ENCODE measurements at places on chromosomes 1 and 21.

GRCh38 chr1:6028042-6028850, 17.4 kb upstream of the KCNAB2 start:
- DNase-seq: no peak

- DNase-seq: no peak
Measured at GRCh38 chr1:164638492-164639202, 79.7 kb downstream of the PBX1 start.

GRCh38 chr1:233614173-233614742, 352 bp downstream of the KCNK1 start:
- peak; percentile 45 for DNase-seq

DNA sequence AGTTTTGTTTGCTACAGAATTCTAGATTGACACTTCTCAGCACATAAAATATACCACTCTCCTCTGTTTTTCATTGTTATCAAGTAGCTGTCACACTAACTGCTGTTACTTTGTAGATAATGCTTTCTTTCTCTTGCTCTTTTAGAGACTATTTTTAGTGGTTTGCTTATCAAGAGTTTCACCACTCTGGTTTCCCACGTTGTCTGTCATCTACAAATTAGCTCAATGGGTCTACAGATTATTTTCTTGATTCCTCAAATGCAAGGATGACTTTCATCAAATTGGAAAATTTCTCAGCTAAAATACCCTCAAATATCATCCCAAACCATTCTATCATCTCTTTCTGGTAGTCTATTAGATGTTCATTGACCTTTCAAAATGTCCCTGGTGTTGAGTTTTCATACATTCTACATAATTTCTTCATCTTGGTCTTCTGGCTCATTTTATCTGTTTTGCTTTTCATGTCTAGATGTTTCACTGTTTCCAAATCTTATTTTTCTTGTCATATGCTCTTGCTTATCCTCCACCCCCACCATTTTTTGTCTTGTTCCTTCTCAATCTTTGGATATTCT, 122.5 kb downstream of the TRIM33 start:
- no peak for DNase-seq

GRCh38 chr1:30259631-30260030, 463.8 kb downstream of the MATN1 start:
- no peak for DNase-seq

DNA sequence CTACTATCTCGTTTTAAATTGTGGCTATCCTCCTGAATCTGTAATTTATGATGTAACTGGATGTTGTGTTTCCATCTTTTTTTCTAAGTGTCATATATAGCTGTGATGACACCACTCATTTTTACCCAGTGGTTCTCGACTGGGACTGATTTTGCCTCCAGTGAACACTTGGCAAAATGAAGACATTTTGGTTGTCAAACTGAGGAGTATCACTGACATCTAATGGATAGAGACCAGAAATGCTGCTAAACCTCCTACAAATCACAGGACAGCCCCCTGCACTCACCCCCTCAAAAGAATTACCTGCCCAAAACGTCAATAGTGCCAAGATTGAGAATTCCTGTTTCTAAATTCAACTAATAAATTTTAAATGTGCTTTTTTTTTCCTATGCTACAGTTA, 1.9 kb downstream of the TRMT13 start:
- DNase-seq: no peak

DNA sequence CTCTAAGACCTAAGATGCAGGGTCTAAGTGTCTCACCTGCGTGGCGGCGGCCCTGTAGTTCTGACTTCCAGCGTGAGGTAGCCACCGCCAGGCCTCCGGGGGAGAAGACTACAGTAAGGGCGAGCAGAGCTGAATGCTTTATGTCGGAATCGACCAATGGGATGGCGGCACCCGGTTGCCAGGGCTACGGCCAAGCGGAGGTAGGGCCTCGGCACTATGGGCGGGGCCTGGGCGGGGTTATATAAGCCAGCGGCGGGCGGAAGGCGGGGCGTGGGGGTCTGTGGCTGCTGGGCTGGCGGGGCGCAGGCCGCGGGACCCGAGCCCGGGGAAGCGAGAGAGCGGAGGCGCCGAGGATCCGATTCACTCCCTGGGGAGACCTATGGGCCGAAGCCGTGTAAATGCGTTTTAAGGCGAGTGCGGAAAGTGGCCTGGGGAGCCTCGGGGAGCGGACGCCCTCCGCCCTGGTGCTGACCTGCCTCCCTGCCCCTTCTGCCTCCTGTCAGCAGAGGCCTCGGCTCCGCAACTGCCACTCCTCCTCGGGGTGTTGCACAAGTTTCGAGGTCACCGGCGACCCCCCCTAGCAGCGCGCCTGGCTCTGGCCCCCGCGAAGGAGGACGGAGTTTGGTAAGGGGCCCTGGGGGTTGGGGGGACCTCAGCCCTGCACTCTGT, at the start of gene AZIN2:
Gene AZIN2, plus strand, starts transcription at position 269 of the 669 bp plus-strand sequence. CDS start 1,097 bp downstream, outside the sequence.
- DNase-seq: peak; percentile 96

GRCh38 chr1:206771338-206771692, 742 bp downstream of the IL19 start:
- no peak for DNase-seq

- no peak for DNase-seq
Measured at GRCh38 chr1:118290571-118290970, 105.5 kb upstream of the SPAG17 start.

- DNase-seq: no peak
Measured at GRCh38 chr1:17434016-17434415, 5.5 kb downstream of the RCC2 start.

DNA sequence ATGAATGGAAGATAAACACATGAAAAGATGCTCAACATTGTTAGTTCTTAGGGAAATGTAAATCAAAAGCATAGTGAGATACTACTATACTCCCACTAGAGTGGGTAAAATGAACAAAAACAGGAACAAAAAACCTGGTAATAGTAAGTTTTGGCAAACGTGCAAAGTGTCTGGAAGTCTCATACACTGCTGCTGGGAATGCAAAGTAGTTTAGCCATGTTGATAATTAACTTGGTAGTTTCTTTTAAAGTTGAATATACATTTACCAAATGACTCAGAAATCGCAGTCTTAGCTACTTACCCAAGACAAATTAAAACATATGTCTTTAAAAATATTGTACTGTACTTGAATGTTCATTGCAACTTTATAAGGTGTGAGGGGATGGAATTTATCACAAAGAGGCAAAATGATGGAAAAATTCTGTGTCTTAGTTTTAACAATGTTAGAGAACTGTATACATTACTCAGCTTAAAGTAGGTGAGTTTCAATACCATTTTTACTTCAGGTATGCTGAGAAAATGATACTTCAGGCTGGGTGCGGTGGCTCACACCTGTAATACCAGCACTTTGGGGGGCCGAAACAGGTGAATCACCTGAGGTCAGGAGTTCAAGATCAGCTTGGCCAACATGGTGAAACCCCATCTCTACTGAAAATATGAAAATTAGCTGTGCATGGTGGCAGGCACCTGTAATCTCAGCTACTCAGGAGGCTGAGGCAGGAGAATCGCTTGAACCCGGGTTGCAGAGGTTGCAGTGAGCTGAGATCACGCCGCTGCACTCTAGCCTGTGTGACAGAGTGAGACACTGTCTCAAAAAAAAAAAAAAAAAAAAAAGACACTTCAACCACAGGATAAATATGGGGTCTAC, 102.3 kb downstream of the PDE4B start:
- no peak for DNase-seq

GRCh38 chr21:36852864-36853263, 113.6 kb downstream of the HLCS start:
- DNase-seq: no peak

DNA sequence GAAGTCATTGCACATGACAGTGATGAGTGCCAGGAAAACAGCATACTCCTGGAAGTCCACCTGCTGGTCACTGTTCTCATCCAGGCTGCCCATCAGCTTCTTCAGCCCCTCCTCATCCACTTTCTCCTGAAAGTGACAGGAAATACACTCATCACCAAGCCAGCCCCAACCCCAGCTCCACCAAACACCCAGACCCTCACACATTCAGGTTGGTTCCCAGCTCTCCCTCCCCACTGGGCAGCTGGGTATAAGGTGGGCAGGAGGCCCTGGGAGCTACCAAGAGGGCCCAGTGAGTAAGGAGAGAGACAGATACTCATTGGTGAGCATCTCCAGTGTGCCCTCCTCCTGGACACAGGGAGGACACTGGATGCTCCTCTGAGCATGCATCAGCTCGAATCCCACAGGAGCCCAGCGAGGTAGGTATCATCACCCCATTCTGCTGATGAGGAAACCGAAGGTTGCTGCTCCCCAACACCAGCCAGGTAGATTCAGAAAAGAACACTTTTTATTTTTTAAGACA, 4.1 kb downstream of the S100A2 start:
- DNase-seq: no peak

DNA sequence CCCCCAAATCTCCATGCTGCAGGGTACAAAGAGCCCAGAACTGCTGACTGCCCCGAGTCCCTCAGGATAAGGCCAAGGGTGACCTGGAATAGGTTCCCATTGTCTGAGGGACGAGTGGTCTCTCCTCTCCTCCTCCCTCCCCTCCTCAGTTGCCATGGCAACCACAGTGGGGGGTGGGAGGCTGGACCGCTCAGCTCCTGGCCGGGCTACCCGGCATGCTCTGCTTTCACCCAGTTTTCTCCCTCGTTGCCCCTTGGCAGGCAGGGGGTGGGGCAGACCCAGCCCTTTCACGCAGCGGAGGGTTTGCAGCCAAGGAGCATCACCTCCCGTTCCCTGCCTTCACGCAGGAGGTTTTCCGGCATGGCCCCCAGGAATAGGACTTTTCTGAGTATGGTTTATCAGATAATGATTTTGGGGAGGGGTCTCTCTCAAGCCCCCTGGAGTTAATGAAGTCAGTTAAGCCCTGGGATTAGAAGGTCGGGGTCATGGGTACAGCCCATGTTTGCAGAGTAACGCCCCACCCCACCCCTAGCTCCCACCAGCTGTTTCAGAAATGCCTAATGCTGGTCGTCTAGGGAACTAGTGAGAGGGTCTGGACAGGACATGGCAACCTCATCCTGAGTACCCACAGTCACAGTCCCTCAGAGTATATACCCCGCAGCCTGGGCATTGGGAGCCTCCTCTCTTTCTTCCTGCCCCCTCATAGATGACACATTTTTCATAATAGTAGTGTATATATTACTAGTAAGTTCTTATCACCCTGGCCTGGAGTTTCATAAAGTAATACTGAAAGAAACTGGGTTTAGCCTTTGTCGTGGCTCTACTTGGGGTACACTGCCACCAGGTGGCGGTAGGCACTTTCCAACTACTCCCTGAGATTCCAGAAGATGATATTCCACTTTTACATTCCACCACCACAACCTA, 20.7 kb downstream of the C1QB start:
- DNase-seq: peak; percentile 69

GRCh38 chr1:225482421-225482950, 54.6 kb upstream of the LBR start:
- DNase-seq: peak; percentile 30

DNA sequence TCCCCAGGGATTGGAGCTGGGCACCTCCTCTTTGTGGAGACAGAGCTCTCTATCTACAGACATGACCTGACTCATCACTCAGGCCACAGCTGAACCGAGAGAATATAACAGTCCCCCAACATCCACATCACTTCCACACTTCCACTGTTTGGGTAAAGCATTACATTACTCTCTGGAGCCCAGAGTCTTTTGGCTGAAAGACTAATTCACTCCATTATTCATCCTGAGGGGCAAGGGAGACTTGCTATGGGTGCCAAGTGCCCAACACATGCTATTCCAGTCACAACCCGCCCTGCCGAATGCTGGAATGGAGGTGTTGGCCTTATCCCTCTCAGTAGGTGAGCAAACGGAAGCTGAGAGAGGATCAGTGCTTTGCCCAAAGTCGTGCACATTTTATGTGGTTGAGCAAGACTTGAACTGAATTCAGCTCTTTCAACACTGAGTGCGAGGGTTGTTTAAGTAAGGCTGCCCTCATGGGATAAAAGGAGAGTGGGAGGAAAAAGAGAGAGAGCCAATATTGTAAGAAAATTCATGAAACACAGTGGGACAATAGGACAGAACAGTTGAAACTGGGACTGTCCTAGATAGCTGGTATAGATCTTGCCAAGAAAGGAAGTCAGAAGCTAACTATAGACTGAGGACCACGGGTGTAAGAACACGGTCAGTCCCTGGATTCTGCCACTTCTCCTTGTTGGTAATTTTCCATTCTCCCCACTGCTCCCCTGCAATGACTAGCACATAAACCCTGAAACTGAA, 13.5 kb upstream of the CHI3L1 start:
- peak; percentile 92 for DNase-seq

GRCh38 chr1:228994676-228995594, 259.7 kb downstream of the RHOU start:
- no peak for DNase-seq

- peak; percentile 33 for DNase-seq
Measured at GRCh38 chr1:228804640-228805413, 69.5 kb downstream of the RHOU start.

DNA sequence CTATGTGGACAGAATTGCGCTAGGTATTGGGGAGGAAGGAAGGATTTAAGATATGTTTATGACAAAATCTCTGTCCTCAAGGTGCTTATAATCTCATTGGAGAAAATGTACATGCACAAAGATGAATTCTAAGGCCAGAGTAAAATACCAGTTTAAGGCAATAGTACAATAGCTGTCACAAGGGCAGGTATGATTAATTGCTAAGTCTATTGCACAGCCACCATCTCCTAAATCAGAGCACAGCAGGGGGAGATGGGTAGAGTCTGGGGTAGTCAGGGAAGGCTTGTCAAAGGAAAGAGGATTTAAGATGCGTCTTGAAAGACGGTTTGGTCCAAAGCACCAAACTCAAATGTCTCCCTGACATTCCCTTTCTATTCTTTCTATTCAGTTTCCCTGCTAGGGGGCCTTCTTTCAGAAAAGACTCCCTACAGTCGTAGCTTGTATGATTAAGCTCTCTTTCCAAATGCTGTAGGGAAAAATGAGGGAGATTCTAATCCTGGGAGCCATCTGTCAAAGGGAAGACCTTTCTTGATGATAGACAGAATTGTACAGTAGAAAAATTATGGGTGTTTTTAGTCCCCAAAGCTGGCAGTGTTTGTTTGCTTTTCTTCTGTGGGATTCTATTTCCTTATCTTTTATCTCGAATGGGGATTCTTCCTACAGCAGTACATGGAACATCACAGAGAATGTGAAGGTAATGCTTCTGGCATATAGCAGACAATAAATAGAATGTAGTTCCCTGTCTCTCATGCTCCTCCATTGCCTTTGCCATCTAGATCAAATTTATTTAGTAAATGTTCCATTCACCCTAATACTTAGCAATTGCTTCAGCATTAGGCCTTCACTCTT, 107.6 kb upstream of the NFIA start:
- no peak for DNase-seq

GRCh38 chr1:5727191-5727590, 265.0 kb downstream of the NPHP4 start:
- DNase-seq: no peak

GRCh38 chr1:184368354-184368753, 18.5 kb upstream of the C1orf21 start:
- DNase-seq: peak; percentile 56

GRCh38 chr1:57741521-57741920, 317.7 kb upstream of the DAB1 start:
- no peak for DNase-seq

- DNase-seq: no peak
Measured at GRCh38 chr1:177928194-177928593, 41.7 kb downstream of the SEC16B start.

DNA sequence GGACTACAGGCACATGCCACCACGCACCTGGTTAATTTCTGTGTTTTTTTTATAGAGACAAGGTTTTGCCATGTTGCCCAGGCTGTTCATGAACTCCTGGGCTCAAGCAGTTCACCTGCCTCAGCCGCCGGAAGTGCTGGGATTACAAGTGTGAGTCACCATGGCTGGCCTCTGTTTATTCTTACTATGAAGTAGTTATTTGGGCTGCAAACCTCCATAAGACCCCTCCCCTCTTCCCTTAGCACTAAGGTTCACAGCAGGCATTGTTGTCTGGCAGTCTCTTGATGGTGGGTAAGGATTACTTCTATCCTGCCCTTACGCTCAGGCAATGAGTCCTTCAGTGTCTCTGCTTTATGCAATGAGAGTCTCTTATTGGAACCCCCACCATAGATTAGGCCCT, 51.8 kb downstream of the ANGPTL1 start:
- DNase-seq: peak; percentile 3

Measured in fibroblast of villous mesenchyme (primary cell).